ENCODE measurements at places on chromosomes 2 and 18.

- no peak for DNase-seq
These were observed 16.2 kb upstream of the GLI2 start for GRCh38 chr2:120719491-120719890.

GRCh38 chr2:47095349-47096020 is 59.6 kb downstream of the STPG4 start:
- no peak for DNase-seq

GRCh38 chr2:234172532-234172931 is 122.0 kb downstream of the SPP2 start:
- no peak for DNase-seq

DNA sequence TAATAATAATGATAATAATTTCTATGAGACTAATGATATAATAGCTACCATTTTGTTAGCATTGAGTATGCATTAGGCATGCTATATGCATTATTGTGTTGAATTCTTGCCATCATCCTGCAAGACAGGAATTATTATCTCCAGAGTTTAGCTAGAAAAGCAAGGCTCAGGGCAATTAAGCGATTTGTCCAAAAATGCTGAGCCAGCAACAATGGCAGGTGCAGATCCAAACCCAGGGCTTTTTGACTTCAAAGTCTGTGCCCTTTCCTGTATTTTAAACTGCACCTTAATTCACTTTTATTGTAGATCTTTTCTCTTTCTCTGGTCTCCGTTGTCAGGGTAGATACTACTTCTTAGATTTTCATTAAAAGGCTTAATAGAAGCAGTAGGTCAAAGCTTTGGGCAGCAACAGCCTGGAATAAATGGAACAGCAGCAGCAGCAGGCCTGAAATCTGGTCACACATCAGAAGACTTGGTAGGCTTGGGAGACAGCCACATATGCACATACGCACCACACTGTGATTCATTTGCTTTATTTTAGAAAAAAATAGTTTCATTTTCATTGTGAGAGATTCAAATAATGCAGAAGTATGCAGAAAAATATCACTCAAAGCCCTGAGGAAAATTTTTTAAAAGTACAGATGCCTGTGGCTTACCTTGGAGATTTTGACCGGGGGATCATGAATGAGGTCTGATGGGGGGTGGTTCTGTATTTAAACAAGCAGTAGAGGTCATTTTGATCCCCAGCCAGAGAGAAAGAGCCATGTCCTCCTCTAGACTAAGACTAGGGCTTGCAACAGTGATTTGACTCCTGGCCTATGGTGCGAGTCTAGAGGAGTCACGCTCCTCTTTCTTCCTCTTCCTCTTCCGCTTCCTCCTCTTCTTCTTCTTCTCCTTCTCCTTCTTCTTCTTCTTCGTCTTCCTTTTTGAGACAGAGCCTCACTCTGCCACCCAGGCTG is 455.7 kb downstream of the TSN start:
- no peak for DNase-seq

DNA sequence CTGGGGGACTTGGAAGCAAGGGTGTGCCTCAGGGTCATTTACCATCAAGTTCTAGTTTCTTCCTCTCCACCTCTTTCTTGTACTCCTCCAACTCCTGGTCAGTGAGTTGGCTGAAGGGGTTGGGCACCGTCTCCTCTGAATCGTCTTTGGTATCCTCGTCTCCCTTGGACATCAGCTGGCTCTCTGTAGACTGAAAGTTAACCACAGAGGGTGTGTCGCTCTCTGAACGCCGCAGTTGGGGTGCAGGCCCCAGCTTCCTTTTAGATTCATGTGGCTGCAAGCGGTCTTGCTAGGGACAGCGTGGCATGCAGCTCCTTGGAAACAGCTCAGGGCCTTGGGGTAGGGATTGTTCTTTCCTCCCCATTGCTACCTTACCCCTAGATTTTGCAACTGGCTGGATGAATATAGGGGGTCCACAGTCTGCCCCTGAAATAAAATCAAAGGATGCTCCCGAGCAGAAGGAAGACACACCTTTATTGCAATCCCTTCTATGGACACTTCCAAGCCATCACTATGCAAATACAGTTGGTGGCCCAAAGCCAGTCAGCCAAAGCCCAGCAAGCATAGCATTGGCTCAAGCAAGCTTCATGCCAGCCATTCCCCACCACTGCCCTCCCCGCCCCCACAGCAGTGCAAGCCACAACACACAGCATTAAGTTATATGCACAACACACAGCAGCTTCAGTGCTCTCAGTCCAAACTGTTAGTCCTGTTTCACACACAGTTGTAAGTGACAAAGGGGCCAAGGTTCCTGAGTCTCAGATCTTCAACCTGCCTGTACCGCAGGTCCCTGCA is 93.2 kb downstream of the ADD2 start:
- DNase-seq = no peak

DNA sequence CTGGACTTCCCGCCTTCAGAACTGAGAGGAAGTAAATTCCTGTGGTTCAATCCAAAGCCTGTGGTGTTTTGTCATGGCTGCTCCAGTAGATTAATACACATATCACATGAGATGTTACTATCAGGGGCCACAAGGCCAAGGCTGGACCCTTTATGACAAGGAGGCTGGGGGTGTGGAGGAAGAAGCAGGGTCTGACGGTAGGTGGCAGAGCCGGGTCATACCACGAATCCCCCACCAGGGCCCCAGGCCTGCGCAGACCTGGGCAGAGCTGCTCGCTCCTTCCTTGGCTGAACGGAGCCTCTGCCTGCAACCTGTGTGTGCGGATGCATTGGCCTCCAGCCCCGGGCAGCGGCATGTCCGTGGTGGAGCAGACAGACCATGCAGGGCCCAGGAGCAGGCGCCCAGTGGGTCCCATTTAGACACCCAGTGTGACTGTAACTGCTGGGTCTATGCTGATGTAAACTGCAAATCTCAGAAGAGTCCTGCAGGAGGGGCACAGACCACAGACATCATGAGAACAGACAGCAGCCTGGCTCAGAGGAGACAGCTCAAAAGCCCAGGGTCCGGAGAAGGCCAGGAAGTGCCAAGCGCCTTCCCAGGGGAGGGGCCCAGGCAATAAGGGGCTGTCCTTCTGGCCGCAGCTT is 155.2 kb downstream of the PXDN start:
- no peak for DNase-seq

- no peak for DNase-seq
These were observed 25.9 kb downstream of the ROCK1 start for GRCh38 chr18:21085579-21086166.

DNA sequence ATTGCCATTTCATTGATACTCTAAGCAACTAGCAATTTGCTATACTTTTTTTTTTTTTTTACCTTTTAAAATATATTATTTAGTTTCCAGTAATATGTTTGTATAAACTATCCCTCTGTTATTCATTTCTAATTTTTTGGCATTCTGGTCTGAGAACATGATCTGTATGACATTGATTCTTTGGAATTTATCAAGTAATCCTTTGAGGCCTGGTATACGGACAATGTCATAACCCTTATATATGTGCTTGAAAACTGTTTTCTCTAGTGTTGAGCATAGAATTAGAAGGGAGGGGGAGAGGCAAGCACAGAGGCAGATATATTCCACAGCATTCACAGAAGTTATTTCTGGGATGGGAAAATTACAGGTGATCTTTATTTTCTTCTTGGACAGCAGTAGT is 48.2 kb upstream of the POLE4 start:
- no peak for DNase-seq

DNA sequence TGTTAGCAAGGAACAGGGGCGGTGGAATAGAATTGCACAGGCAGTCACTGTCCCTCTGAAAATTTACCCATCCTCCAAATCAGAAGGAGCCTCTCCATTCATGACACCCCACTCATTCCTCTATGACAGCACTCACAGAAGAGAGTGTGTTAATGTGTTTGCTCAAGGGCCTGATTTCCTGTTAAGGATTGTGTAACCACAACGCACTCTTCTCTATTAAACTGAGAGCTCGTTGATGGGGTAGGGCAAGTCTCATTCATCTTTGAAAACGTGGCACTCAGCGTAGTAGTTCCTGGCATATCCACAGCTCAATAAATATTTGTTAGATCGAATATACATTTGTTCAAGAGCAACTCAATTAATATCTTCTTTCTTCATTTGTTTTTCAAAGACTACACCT is 106.4 kb downstream of the VAPA start:
- DNase-seq = no peak

DNA sequence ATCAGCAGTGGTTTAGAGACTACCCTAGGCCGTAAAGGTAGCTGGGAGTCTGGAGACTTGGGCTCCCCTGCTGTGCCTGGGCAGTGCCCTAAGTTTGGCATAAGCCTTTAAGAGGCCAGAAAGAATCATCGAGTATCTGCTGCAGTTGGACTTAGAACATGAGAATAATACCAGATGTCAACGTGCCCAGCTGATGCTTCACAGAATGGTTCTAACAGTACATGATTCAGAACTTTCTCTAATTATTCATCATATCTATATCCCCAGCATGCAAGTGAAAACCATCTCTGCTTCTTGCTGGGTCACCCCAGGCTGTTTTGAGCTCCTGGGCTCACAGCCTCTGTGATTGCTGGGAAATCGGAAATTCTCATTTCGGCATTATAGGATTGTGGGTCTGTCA is 118.1 kb downstream of the NCK2 start:
- no peak for DNase-seq

DNA sequence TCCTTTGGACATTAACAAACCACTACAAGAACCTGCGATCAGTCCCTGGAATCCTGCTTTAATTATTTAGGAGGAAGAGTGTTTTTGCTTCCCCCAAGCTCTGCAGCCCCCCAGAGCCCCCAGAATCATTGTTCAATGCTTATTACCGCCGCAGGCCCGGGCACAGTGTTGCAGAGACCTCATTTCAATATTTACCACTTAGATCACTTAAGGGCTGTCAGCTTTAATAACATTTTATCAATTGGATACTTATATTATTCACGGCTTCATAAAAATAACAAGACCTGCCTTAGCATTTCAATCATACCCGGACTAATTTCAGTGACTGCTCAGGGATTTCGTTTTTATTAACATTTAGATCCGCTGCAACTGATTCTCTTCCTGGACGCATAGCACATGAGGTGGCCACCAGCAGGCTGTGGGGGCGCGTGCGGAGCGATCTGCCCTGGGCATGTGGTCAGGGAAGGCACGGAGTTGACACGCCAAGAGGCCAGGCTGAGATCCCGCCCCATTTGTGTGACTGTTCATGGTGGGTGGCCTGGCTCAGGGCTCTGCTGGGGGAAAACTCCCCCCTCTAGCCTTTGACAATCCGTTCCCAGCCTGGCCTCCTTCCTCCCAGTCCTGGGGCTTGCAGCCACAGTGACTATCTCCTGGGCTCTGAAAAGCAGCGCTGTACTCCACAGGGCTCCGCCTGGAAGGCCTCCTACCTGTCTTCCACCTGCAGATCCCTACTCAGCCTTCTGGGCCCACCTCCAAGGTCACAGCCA is 267.6 kb downstream of the SRBD1 start:
- no peak for DNase-seq

DNA sequence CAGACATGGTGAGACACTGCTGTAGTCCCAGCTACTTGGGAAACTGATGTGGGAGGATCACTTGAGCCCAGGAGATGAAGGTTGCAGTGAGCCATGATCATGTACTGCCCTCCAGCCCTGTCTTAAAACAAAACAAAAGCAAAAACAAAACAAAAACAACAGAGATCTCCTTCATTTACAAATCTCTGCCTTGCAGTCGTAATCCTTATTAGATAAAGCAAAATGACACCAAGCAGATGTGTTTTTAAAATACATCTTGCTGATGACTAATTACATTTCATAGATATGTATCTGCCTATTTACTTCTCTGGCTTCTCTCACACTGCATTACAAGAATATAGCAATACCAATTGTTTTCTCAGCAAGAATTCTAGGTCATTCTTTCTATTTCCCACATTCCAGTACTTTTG is 22.8 kb downstream of the NFE2L2 start:
- DNase-seq = no peak

- DNase-seq = no peak
These were observed 1002.3 kb downstream of the TDRD15 start for GRCh38 chr2:22126106-22126505.

DNA sequence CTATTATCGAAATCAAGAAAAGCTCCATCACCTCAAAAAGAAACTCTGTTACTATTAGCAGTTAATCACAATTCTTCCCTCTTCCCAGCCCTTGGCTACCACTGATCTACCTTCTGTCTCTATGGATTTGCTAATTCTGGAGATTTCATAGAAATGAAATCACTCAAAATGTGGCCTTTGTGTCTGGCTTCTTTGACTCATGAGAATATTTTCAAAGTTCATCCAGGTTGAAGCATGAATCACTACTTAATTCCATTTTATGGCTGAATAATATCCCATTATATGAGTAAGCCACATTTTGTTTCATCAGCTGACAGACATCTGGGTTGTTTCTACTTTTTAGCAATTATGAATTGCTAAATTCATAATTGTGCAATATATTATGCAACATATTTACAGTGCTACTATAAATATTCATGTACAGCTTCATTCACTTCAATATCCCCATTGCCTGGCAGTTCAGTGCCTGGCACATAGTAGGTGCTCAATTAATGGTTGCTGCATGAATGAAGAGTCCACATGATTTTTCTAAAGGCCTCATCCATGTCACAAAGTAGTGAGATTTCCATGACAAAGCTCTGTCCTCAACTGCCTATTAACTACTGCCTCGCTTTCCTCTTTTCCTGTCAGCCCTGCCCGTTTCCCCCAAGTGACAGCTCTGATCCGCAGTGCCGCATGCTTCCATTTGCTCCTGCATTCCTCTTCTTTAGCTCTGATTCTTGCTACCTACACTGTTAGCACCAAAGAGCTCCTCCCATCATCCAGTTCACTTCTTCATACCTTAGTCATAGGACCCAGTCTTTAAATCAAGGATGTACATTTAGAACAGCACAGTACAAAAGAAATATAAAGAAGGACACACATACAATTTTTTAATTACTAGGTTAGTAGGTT is 32.8 kb downstream of the CCDC93 start:
- DNase-seq = no peak

GRCh38 chr18:28113271-28114029 is 63.5 kb downstream of the CDH2 start:
- DNase-seq = no peak

DNA sequence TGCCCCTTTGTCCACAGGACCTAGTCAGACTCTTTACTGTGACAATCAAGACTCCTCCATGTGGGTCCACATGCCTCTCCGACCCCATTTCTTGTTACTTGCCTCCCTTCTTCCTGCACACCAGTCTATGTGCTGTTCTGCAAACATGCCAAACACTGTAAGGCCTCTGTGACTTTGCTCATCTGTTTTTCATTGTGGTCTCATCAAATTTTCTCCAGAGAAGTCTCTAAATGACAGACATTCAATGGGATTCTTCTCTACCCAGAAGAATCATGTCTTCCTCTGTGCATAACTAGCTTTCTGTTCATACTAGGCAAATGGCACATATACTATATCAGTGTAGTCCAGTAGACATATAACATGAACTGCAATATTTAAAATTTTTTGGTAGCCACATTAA is 43.0 kb upstream of the KCNE4 start:
- no peak for DNase-seq

- no peak for DNase-seq
These were observed 201.8 kb downstream of the GBX2 start for GRCh38 chr2:235966396-235966795.

GRCh38 chr2:27799646-27800010 is 28.1 kb downstream of the MRPL33 start:
- DNase-seq = no peak

GRCh38 chr2:128606837-128607236 is 288.2 kb upstream of the HS6ST1 start:
- no peak for DNase-seq

- no peak for DNase-seq
These were observed 135.0 kb upstream of the ARL4C start for GRCh38 chr2:234631646-234632514.

- no peak for DNase-seq
These were observed 18.6 kb downstream of the ERMN start for GRCh38 chr2:157307021-157307420.

GRCh38 chr2:17708501-17708900 is 45.1 kb downstream of the SMC6 start:
- DNase-seq = no peak

Data from activated gamma-delta T cell treated with anti-CD3 and anti-CD28 coated beads, Interleukin-2, amount 50 U/mL, for 16 hours (primary cell).